NCI-H1092 (cell line): ENCODE measurements at places on chromosomes 11 and 22.
A peak's percentile ranks its signal among the peaks of the same experiment; 100 is the strongest.

GRCh38 chr22:41876675-41877074, 38.2 kb downstream of the SHISA8 start:
- no peak for DNase-seq

- peak; percentile 9 for DNase-seq
These were observed 42.1 kb upstream of the CRTAM start for GRCh38 chr11:122796128-122796717.

- no peak for DNase-seq
These were observed 34.5 kb upstream of the CYB5R3 start for GRCh38 chr22:42683578-42684283.

DNA sequence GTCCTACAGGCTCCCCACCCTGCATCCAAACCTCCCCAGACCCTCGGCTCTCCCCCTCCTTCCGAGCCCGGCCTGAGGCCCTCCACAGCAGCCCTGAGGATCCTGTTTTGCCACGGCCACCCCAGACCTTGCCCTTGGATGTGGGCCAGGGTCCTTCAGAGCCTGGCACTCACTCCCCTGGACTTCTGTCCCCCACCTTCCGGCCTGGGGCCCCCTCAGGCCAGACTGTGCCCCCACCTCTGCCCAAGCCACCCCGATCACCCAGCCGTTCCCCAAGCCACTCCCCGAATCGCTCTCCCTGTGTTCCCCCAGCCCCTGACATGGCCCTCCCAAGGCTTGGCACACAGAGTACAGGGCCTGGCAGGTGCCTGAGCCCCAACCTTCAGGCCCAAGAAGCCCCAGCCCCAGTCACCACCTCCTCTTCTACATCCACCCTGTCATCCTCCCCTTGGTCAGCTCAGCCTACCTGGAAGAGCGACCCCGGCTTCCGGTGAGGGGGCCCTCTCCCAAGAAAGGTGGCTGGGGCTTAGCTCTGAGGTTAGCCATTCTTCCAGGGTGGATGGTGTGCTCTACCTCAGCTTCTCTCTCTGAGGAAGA, 2.9 kb downstream of the INPP5J start:
- no peak for DNase-seq

DNA sequence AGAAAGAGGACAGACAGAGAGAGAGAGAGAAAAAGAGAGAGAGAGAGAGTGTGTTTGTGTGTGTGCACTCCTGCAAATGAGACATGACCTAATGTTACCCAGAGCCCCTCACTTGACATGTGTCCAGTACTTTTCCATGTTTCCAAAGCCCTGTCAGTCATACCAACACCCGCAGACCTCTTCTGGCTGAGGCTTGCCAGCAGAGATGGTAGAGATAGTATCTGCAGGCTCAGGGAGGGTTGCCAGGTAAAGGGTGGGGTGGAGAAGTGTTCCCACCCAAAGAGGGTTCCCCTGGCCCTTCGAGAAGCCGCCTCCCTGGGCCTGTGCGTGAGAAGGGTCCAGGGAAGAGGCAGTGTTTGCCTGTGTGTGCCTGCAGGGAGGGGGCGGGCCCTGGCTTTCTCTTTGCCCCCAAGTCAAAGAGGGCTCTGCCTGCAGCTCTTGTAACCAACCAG, 40.7 kb downstream of the POU2F3 start:
- DNase-seq, result no peak

GRCh38 chr11:12439615-12440014, 62.2 kb downstream of the PARVA start:
- no peak for DNase-seq

- no peak for DNase-seq
These were observed 23.9 kb downstream of the EHF start for GRCh38 chr11:34644669-34645406.

GRCh38 chr11:29783506-29783905, 233.3 kb downstream of the KCNA4 start:
- no peak for DNase-seq

- no peak for DNase-seq
These were observed 180.8 kb downstream of the DBX1 start for GRCh38 chr11:19979519-19979845.

DNA sequence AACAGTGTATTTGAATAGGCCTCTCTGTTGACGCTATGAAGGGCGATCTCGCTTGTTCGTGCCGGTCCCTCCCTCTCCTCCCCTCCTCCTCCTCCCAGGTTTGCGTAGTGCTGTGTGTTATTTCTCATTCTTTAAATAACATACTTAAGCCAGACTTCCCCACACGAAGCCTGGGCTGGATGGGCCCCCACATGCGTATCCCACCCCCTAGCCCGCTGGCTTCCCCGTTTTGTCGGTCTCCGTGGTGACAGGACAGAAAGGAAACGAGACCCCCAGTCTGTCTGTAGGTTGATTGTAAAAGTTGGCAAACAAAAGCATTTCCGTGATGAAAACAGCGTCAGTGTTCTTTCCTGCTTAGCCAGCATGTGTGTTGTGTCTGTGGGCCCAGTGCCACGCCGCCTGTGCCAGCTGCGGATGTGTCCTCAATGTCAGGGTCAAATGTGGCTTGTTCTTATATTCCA, 27.3 kb downstream of the FAM118A start:
- peak; percentile 20 for DNase-seq

DNA sequence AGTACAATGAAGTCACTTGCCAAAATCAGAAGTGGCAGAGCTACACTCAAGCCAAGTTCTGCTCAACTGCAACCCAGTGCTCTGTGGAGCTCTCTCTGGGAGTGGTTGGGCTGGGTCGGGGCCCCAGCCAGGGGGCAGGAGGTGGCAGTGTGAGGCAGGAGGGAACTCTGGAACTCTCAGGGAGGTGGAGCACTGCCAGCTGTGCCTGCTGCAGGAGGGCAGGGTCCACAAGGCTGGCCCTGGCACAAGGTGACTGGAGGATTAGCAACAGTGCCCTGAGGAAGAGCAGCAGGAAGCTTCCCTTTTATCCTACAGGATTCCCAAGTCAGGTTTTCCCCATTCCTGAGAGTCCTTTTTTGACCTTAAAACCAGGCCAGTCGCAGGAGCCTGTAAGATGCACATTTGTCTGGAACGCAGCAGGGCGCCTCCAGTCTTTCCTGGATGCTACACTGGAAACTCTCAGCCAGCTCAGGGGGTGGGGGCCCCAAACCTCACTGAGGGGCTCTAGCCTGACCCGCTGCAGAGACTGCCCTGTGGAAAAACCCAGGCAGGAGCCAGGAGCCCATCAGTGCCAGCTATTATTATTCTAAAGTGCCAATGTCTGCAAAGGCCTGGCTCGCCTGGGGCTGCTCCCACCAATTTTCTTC, 31.8 kb downstream of the DKK3 start:
- no peak for DNase-seq

DNA sequence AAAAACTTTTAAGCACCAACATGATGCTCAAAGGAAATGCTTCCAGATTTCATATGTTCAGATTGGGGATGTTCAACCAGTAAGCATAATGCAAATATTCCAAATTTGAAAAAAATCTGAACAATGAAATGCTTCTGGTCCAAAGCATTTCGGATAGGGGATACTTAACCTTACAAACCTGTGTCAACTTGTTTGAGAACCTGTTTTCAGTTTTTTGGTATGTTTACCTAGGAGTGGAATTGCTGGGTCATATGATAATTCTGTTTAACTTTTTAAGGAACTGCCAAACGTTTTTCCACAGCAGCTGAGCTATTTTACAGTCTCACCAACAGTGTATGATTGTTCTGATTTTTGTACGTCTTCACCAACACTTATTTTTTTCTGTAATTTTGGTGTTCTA, 23.7 kb downstream of the FAR1 start:
- DNase-seq, result no peak

DNA sequence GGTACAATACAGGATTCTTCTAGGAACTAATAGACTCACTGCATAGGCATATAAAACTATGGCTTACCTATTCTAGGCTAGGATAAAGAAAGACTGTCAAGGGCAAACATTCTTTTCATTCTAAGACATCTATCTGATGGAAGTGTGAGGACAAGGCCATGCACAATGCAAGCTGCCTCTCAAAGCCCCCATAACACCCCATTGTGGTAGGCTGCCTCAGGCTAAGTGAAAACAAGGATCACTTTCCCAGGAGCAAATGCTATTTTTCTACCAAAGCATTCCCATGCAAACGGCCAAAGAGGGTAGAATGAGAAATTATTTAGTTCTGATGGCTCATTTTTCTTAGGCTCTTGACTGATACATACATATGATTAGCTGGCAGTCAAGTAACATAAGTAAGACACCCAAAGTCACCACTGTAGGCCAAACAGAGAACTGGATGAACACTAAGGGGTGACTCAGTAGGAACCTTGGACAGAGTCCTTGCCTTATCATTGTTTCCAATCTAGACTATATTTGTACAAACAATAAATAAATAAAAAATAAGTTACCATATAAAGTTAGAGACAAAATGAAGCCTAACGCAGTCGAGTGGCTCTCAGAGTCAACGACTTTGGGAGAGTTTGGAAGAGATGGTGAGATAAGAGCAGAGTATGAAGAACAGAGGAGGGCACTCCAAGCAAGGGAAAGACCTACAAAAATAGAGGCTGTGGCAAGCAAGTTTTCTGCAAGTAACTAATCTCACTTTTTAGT, 303.6 kb downstream of the SBF2 start:
- no peak for DNase-seq

DNA sequence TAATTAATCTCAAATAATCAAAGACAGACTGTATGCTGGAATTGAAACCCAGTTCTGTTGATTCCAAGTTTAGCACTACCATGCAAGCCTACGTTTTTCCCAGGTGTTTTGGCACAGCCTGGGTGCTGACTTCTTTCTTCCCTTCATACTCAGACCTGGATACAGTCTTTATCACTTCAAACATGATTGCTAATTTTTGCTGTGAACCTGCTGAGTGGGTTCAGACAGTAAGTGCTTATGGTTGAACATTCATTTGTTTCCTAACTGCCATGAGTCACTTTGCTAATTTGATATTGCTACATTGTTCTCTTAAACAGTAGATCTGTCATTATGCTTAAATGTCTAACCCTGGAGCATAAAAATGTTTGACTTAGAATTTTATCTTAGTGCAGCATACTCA, 12.2 kb downstream of the PAAF1 start:
- DNase-seq, result no peak

GRCh38 chr22:19107730-19108074, 14.5 kb downstream of the DGCR2 start:
- DNase-seq, result no peak
